ENCODE measurements at places on chromosomes 7 and 10.
A peak's percentile ranks its signal among the peaks of the same experiment; 100 is the strongest.

DNA sequence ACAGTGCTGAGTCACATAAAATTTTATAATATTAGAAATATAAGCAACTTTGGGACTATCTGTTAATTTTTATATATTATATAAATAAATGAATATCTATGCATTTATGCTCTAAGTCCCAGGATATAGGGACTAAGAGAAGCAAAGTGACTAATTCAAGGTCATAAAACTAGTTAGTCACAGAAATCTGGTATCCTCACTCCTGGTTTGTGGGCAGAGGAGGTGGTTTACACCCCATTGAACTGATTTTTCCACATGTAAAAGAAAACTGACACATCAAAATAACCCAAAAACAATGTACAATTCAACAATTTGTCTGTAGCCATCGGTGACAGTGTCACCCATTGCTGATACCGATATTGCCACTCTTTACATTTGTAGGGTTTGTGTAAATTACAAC is 3.0 kb downstream of the PCLO start:
- no peak for DNase-seq

DNA sequence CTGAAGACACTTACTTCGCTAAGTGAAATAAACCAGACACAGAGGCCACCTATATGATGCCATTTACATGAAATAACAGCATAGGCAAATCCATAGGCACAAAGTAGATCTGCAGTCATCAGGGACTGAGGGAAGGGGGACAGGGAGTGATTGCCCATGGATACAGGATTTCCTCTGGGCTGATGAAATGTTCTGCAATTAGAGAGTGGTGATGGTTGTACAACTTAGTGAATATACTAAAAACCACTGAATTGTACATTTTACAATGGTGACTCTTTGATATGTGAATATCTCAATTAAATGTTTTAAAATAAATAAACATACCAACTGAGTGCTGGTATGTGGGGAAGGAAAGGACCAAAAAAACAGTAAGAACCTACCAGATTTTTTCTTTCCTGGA is 20.4 kb downstream of the PPA1 start:
- no peak for DNase-seq

DNA sequence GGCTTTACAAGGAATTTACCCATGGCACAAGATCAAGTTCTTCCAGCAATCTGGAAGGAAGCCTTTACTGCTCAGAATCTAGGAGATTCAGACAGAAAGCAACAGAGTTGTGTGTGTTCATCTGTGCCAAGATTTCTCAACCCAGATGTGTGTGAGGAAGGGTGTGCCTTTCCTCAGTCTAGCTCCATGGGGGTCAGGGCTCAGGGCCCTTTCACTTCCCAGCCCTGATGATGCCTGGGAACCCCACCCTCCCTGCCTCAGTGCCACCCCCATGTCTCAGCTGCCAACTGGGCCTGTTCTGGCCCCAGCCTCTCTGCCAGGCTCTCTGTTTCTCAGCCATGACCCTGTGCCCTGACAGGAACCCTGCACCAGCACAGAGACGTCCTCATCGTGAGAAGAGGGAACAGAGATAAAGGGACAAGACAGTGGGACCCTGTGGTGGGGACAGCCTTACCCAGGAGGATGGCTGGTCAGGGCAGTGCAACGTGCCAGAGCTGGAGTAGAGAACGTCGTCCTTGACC is 102.0 kb downstream of the VIPR2 start:
- no peak for DNase-seq

DNA sequence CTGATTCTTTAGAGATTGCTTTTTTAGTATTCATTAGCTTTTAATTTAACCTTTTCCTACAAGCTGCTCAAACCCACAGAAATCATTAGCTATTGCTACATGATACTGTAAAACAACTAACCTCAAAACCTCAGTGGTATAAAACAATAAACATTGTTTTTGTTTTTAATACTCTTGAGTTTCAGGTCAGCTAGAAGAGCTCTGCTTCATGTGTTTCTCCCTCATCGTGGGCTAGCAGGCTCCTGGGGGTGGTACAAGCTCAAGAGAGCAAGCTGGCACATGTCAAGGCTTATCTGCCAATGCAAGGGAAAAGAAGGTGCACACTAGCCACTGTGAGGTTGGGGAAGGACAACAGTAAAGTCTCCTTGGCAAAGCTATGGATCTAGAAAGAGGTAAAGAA is 232.9 kb upstream of the PHF14 start:
- no peak for DNase-seq

- no peak for DNase-seq
Observed at GRCh38 chr7:134639061-134639460, 7.6 kb upstream of the BPGM start.

DNA sequence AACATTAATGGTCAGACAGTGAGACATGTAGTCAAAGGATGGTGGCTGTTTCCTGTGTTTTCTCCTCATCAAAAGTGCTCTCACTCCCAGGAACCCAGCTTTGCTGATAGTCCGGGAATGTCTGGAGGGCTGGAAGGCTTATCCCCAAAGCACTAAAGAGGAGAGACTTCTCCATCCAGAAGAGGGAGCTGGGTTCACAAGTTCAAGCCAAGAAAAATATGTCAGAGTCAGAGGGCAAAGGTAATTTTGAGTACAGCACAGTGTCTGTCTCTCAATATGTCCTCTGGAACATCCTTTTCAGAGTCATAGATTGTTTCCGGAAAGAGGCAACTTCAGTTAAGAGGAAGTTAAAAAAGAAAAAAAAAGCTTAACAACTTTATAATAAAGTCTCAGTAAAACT is 281.5 kb upstream of the PHYHIPL start:
- no peak for DNase-seq

- no peak for DNase-seq
Observed at GRCh38 chr7:106183952-106184351, 71.8 kb upstream of the SYPL1 start.

- DNase-seq = peak; percentile 92
Observed at GRCh38 chr7:140696024-140696679, 356 bp upstream of the NDUFB2 start.

DNA sequence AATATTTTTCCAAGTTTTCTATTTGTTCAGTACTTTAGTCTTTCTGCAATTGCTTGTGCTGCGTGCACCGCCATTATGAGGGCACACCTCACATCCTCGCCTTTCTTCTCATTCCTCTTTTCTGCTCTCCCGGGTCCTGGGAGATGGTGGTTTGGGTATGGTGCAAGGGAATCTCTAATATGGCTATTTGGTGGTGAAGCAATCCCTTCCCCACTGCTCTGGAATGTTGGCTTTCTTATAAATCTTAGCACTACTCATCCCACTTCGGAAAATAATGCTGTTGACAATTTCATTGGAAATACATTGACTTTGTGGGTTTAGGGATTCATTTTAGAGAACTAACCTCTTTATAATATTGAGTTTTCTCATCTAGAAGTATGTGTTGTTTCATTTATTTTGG is 1.9 kb upstream of the GCK start:
- DNase-seq = no peak

DNA sequence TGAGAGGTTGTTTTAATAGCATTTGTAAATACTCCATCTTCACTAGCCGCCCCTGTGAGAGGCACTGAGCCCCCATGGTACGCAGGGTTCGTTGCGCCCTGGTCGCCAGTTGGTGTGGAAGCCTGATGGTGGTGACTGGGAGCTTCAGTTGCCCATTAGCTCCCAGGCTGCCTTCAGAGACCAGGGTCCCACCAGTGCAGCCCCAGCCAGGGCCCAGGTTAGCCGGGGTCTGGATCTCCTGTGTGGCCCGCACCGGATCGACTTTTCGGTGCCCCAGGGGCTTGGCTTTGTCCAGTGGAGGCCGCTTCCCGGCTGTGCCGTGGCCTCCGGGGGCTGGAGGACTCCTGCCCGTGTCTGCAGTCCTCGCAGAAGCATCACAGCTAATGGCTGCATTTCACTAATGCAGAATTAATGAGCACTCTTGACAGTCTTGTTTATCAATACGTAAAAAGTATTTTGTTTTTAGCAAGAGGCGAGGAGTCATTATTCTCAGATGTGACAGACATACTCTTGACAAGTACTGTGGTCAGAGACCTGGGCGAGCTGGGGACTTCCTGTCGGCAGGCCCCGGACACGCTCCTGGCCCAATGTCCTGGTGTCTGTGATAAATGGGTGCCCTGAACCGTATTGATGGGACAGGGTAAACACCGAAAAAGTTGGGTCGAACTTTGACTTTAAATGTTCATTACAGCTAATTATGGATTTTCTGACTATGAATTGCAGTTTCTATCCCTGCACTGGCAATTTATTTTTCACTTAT is 99.8 kb downstream of the NKX6-2 start:
- no peak for DNase-seq

DNA sequence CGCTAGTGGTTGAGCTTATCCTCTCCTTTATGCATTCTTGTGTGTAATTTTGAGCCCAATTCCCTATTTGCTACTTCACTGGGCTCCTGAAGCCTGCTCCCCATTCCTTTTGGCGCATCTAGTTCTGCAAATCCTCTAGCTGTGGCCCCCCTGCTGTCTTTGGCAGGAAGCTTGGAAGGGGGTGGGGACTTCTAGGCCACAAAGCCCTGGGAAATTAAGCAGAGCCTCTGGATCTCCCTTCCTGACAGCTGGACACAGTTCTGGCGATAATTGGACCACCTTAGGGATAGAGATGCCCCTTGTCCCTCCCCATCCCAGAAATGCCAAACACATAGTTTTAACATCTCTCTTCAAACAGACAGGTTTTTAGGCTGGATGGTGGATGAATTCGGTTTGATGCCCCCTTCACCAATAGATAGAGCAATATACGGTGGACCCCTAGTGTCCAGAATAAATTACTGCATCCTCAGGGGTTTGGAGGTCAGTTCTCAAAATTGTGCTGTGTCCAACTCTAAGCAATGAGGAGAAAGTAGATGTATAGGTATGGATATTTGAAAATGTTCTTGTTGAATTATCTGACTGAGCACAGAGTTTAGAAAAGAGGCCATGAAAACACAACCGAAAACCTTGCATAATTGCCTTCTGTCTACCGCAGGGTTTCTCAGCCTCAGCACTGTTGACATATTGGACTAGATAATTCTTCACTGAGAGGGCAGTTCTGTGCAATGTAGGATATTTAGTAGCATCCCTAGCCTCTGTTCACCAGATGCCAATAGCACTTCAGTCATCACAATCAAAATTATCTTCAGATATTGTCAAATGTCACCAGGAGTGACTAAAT is 75.5 kb downstream of the PAPSS2 start:
- DNase-seq = no peak

GRCh38 chr10:73332379-73332778 is 26.3 kb downstream of the CFAP70 start:
- DNase-seq = no peak

DNA sequence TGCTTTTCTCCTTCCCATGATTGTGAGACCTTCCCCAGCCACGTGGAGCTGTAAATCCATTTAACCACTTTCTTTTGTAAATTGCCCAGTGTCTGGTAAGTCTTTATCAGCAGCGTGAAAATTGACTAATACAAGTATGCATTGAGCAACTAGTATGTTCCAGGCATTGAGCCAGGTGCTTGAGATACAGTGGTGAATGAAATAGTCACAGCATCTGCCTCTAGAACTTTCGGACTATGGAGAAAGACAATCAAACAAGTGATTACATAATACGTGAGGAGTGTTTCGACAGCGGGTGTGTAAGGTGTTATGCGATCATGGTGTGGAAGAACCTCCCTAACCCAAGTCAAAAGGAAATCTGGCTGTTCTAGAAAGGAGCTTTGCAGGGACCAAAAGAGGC is 21.6 kb upstream of the NUP205 start:
- DNase-seq = no peak

- DNase-seq = no peak
Observed at GRCh38 chr7:22549667-22550513, 49.9 kb upstream of the STEAP1B start.

All from activated T-cell treated with anti-CD3 and anti-CD28 coated beads for 1 hour (primary cell).